ENCODE measurements at places on chromosomes 4 and X.

GRCh38 chr4:153538487-153539357, 72.6 kb downstream of the TMEM131L start:
- DNase-seq: peak; percentile 11

GRCh38 chrX:9678215-9678965, 87.3 kb downstream of the GPR143 start:
- DNase-seq: no peak

- DNase-seq: no peak
Measured at GRCh38 chr4:138611721-138612120, 369.6 kb upstream of the SLC7A11 start.

DNA sequence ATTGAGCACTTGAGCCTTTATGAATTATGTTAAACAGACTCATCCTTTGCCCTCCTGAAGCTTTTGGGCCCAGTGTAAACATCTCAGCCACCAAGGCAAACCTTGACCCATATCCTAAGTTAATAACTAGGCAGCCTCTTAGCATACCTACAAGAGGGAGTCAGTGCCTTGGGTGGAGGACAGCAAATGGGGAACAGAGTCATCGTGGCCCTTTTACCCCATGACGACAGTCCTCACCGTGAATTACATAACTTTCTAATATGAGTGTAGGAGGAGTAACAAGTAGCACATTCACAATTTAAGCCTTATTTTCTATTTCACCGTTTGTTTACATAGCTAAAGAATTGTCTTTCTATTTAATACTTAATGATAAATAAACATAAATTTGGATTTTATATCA, 16.8 kb downstream of the CLDN22 start:
- no peak for DNase-seq

DNA sequence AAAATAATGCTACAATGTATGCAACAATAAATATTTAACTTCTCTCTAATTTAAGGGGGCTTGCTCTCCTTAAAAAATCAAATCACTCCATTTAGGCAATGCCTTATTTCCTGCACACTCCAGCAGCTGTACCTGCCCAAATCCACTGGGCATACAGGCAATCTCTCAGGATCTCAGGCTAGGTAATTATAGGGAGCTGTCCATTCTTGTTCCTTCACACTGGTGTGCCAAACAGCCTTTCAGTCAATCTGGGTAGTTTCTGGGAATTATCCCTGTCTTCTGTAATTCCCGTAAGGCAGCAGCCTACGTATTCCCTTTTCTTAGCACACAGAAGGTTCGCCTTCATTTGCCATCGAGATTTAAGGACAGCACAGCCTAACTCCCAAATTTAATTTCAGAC, 922.6 kb upstream of the SLIT2 start:
- peak; percentile 36 for DNase-seq

GRCh38 chrX:9327747-9328145, 137.1 kb upstream of the TBL1X start:
- DNase-seq: no peak

DNA sequence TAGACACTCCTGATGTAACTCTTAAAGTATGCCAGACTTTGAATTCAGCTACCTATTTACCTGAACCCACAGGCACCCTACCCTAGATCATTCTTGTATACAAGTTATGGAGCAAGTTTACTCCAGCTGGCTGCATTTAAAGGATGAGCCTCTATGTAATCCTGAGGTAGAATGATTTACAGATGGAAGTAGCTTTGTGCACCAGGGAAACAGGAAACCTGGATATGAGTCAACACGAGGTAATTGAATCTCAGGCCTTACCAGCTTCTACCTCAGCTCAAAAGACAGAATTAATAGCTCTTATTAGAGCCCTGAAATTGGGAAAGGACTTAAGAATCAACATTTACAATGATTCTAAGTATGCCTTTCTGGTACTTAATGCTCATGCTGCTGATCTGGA, 119.8 kb downstream of the AGTR2 start:
- DNase-seq: no peak

GRCh38 chr4:7821245-7822136, 118.2 kb downstream of the AFAP1 start:
- no peak for DNase-seq

DNA sequence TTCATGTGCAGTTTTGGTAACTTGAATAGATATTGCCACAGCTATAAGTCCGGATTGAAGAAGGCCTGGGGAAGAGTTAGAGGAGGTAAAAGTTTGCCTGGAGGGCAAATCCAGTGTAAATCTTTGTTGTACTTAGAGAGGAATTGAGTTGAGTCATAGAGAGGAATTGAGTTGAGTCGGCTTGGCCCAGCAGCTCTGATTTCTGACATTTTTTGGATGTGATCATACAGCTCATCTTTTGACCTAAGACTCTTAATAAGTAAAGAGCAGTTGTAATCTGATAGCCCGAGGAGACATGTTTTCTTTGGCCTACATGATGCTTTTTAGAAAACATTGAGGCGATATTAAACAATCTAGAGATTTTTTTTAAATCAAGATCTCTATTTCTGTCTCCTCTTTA, 3.9 kb downstream of the KIT start:
- DNase-seq: no peak

GRCh38 chr4:119233191-119233590, 20.7 kb downstream of the USP53 start:
- no peak for DNase-seq

GRCh38 chrX:39766855-39767254, 330.9 kb downstream of the BCOR start:
- no peak for DNase-seq

DNA sequence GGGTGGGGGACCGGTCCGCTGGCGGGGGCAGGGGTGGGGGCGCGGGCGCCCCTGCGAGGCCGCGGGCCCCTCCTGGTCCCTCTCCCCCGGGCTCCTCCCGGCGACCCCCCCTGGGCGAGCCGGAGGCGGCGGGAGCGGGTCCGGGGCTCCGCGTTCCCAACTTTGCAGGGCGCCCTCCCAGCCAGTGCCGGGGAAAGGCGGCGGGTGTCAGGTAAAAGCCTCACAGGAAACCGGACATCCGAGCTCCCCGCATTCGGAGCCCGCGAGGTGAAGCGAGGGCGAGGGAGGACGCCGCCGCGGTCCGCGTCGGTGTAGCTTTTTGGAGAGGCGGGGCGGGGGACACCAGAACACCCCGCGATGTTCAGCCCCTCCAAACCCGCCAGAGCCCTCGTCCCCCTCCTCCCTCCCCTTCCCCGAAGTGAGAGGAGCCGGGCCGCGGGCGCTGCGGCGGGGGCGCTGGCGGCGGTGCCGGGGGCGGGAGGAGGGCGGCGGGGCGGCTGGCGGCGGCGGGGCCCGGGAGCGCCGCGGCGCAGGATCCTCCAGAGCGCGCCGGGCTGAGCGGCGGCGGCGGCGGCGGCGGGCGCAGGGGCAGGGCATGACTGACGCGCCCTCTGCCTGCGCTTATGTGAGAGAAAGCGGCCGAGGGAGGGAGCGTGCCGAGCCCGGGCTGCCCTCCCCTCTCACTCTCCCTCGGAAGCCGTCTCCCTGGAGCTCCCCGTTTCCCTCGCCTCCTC, at the start of gene VEGFC:
VEGFC (minus strand) TSS at position 597 of the 734 bp plus-strand sequence. CDS start 611 bp downstream, outside the sequence.
- peak; percentile 0 for DNase-seq

- no peak for DNase-seq
Measured at GRCh38 chrX:30144221-30144620, 71.1 kb upstream of the MAGEB2 start.

DNA sequence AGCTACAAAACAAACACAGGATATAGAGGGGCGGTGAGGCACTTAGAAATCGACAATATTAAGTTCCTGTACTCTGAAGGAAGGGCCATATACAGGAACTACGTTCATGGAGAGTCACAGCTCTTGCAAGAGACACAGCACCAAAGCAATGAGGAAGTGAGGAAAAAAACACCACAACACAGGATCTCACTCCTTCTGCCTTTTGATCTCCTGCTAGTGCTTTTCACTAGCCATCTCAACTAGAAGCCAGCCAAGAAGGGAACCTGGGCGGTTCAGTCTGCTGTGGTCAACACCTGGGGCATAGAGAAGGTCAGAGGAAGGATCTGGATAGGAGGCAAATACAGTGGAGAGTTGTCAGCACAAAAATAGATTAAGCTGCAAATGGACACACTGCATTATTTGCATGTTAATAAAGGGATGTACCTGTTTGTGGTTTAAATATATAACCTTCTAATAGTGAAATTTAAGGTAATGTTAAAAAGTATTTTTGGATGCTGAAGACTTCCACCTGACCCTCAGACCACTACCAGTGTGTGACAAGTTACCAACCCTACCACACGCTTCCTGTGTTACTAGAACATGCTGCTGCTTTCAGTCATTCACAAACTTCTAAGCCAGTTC, 104.6 kb downstream of the DTHD1 start:
- no peak for DNase-seq

DNA sequence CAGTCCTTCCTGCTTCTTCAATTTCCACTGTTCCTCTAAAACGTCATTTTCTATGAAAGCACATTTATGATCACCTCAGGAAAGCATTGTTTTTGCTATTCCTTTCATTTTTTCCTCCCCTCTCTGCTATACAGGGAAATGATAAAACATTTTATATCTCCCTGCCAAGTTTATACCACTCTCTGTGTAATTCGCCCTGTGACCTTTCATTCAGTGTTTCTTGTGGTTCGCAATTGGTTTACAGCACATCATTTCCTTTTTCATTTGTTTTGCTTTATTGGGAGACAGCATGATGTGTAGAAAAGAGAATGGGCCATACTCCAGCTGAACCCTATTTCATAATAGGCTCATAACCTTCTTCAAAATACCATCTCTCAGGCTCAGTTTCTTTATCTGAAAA, 99.9 kb upstream of the RAPGEF2 start:
- no peak for DNase-seq

- peak; percentile 8 for DNase-seq
Measured at GRCh38 chrX:84320614-84321013, 132.6 kb upstream of the RPS6KA6 start.

DNA sequence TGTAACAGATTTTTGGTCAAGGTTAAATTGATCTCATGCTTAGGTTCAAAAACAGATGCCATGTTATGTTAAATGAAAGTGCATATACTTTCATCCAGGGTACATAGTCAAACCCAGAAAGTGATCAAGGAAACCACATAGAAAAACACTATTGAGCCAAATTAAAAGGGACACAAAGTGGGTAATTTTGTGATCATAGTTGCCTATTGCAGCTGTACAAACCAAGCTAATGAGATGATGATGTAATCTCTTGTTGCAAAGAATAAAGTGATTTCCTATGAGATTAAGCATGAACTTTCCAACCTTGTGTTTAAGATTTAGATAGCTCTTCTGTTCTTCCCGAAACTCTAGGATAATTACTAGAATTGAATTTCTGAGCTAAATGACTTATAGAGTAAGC, 20.2 kb upstream of the LIMCH1 start:
- DNase-seq: no peak

DNA sequence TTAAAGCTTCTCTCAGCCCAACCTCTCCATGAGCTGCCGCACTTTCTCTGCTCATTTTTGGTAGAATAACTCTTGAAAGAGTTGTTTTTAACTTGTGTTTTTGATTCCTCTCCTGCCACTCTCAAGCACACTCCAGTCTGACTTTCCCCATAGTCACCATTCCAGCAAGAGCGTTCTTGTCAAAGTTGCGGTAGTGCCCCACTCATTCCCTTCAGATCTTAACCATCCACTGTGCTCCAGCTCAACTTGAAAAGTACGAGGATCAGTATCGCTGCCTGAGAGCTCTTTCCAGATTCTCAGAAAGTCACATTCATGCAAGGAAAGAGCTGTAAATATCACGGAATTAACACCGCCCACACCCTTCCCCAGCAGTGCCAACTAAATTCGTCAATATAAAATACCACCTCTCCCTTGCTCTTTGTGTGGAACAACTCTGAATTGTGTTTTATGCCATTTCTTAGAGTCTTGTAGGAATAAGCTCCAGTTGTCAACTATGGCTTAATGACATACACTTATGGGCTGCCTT, 59.7 kb upstream of the IL15 start:
- no peak for DNase-seq

DNA sequence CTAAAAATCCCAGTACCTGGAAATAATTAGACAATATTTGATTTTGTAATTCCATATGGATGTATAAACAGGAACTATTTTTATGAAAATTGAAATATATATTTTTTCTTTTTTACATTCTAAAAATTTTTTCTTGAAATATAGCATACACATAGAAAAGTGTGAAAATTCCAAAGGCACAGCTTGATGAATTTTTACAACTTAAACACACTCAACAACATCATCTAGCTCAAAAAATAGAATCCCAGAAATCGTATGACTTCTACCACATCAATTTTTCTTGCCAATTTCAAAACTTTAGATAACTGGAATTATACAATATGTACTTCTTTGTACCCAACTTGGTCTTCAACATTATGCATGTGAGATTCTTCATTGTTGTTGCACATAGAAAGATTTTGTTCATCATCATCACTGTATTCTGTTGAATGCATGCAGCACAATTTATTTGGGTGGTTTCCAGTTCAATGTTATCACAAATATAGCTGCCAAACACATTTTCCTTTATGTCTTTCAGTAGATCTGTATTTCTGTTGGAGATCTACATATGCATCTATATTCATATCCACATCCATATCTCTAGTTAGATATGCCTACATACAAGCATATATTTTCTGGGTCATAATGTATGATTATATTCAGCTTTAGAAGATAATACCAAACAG, 340.7 kb upstream of the SLIT2 start:
- no peak for DNase-seq

GRCh38 chr4:101127176-101127790, 220.0 kb downstream of the PPP3CA start:
- DNase-seq: no peak

GRCh38 chr4:24871210-24871609, 41.6 kb downstream of the CCDC149 start:
- DNase-seq: no peak

DNA sequence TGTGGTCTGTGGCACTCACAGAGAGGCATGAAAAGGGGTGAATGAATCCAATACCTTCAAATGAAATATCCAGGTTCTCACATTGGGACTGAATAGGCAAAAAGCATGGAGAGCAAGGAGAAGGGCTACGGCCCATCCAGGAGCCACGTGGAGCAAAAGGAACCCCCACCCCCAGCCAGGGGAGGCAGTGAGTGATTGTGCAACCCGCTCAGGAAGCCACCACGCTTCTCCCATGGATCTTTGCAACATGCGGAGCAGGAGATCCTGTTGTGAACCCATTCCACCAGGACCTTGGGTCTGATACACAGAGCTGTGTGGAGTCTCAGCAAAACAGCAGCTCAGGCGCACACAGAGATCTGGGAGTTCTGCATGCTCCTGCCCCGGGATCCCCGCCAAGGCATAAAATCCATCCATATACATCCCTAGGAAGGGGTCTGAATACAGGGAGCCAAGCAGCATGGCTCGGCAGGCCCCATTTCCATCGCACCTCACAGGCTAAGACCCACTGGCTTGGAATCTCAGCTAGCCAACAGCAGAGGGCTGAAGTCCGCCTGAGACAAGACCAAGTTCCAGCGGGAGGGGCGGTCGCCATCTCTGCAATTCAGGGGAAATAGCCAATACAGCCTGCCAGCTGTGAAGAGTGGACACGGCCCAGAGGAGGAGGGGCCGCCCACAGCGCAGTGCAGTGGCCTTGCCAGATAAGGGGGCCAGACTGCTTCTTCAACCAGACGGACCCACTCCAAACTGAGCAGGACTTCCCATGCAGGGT, 80.2 kb downstream of the FGF16 start:
- DNase-seq: no peak

- DNase-seq: no peak
Measured at GRCh38 chrX:40405399-40405798, 175.4 kb upstream of the ATP6AP2 start.
